ENCODE measurements at places on chromosomes 11 and 22.

GRCh38 chr11:9028581-9028980 lies 24.8 kb upstream of the NRIP3 start:
- DNase-seq: no peak

- peak; percentile 87 for DNase-seq
These were observed 9.7 kb upstream of the AHNAK start for GRCh38 chr11:62556108-62556874.

DNA sequence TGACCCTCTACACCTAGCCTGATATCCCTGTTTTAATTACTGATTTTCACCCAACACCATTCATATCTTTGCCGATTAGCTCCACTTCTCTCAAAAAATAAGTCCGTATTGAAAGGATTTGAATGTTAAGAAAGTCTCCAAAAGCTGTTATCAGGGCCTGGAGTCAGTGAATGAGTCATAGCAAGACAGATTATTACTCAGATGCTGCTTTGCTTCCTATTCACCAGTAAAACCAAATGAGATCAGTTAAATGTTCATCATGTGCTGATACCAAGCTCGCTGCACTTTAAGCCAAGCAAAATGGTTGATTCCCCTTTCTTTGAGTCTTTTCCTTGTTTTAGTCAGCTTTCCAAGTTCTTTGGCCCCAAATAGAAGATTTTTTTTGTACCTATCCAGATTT lies 228.4 kb downstream of the FAT3 start:
- DNase-seq: no peak

GRCh38 chr11:100152766-100153165 lies 534.3 kb upstream of the ARHGAP42 start:
- DNase-seq: no peak

- no peak for DNase-seq
These were observed 42.9 kb upstream of the PRR5 start for GRCh38 chr22:44659140-44659539.

GRCh38 chr11:12694183-12694531 lies 19.9 kb downstream of the TEAD1 start:
- no peak for DNase-seq

- DNase-seq: no peak
These were observed 4.9 kb upstream of the SLCO2B1 start for GRCh38 chr11:75145972-75146519.

GRCh38 chr11:95780544-95780943 lies 9.0 kb downstream of the FAM76B start:
- DNase-seq: no peak

DNA sequence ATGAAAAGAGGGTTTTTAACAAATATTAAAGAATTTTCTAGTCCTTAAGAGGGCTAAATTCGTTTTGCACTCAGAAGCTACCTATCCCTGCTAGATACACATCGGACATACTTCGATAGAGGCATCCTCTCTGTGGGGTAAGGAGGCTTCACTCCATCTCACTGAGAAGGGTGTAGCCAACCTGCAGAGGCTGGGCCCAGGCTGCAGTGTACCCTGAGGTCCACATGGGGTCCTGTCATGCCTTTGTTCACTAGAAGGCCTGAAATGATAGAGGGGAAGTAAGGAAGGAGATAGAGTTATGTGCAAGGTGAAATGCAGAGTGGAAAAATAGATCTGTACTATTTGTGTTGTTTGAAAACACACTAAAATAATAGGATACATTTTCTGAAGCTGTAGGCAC lies 45.6 kb downstream of the IGSF9B start:
- DNase-seq: no peak

DNA sequence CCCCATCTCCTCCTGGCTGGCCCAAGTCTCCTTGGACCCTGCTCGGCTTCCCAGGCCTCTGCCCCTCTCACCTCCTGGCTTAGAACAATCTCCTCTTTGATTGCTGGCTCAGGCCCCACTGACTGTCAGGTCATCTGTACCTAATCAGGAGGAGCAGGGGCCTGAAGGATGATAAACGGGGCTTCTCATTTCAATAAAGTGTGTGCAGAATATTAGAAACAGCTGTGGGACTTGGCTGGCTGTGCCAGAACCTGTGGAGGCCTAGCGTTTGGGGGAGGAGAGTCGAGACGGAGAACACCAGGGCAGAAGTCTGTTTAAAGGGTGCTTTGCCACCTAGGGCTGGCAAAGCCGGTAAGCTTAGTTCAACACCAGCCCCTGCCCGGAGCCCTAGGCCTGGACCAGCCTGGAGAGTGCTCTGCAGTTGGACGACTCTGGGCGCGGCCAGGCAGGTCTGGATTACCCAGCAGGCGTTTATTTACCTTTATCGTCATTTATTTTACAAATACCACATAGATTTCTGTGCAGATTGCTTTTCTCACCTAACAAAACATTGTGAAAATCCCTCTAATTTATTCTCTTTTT lies 10.1 kb upstream of the VSIG10L2 start:
- DNase-seq: no peak

GRCh38 chr22:35410663-35411034 lies 10.7 kb downstream of the MCM5 start:
- DNase-seq: no peak

DNA sequence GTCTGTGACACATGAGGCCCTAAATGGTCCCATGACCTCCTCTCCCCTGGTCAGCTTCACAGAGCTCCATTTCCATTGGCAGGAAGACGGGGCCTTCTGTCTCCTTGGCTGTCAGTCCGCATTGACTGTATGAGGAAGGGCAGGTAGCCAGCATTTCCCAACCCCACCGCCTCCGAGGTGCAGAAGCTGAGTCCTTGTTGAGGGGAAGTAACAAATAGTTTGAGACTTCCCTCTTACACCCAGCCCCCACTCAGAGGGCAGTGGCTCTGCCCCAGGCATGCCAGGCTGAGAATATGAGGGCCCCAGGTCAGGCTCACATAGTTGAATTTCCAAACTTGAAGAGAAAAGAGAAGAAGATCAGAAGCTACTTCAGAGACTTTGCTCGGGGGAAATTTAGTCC lies 611.1 kb downstream of the BRD1 start:
- DNase-seq: no peak

GRCh38 chr11:65809496-65809895 lies 22.6 kb downstream of the OVOL1 start:
- no peak for DNase-seq

DNA sequence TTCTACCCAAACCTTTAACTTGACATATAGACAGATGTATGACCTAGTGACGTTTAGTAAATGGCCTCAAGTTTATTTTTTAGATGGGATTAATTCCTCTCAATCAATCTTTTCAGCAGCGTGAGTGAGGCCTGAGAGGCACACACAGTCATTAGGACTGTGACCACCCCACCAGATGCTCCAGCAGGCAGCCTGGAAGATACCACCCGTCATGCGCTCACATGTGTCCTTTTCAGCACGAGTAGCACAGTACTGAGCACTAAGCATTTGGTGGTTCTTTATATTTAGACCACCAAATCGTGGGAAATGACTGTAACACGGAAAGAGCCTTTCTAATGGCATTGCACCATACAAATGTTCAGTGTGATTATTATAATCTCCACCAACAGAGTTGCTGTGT lies 354.6 kb upstream of the DDI1 start:
- no peak for DNase-seq

GRCh38 chr11:43810929-43811596 lies 69.6 kb upstream of the ALKBH3 start:
- DNase-seq: no peak

GRCh38 chr11:2759228-2760195 lies 59.7 kb upstream of the KCNQ1OT1 start:
- peak; percentile 17 for DNase-seq

- no peak for DNase-seq
These were observed 26.6 kb downstream of the SC5D start for GRCh38 chr11:121318848-121319834.

DNA sequence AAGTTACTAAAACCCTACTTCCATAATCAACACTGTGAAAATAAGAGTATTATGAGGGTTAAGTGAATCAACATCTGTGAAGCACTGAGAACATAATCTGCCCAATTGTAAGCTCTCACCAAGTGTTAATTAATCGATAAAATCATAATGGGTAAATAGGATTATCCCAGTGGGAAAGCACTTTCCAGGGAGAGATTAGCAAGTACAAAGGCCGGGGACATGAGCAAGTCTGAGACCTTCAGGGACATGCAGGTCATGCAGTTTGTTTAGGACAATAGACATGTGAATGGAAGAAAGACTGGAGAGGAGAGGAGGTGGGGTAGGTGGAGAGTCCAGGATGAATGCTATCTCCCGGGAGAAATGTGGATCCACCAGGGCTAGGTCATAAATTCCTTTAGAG lies 57.8 kb upstream of the FIBIN start:
- no peak for DNase-seq

- no peak for DNase-seq
These were observed 50.5 kb upstream of the SHISAL1 start for GRCh38 chr22:44363013-44363979.

- no peak for DNase-seq
These were observed 8.8 kb upstream of the RPL3 start for GRCh38 chr22:39327995-39328754.

DNA sequence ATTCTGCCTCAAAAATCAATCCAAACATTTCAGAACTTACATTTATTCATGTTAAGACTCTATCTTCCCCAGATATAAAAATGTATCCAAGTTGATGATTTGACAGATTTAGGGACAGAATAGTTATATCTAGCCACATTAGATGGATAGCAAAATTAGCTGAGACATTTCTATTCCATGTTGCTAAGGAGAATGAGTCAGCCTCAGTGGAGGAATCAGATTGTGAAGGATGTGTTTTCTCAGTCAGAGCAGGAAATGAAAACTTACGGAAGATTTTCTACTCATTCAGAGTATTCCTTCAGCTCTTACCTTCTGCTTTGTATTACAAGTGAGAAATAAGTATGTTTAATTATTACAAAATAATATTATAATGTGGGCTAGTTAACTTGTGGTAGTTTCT lies 556.3 kb upstream of the ANO3 start:
- DNase-seq: no peak

DNA sequence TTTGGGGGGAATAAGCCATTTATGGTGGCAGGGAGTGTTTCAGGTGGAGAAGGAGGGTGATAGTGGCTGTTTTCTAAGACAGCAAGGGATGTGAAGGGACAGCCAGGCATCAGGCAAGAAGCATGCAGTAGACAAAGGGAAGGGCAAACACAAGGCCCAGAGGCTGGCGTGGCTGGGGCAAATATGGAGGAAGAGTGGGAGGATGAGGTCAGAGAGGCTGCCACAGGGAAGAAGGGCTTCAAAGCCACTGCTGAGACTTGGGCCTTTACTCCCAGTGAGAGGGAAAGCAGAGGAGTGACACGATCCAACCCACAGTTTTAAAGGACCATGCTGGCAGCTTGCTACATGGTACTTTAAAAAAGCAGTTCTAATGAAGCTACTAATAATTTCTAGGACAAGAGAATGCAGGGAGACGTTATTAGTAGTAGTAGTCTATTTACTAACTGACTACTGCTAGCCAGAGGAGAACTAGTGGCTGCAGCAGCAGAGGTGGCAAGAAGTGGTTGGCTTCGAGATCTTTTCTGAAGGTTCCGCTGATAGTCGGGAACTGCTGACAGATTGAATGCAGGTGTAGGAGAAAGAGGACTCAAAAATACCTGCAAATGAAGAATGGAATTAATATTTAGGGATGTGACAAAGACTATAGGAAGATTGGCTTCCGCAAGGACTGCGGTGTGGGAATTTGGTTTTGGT lies 13.7 kb downstream of the KMT5B start:
- no peak for DNase-seq

DNA sequence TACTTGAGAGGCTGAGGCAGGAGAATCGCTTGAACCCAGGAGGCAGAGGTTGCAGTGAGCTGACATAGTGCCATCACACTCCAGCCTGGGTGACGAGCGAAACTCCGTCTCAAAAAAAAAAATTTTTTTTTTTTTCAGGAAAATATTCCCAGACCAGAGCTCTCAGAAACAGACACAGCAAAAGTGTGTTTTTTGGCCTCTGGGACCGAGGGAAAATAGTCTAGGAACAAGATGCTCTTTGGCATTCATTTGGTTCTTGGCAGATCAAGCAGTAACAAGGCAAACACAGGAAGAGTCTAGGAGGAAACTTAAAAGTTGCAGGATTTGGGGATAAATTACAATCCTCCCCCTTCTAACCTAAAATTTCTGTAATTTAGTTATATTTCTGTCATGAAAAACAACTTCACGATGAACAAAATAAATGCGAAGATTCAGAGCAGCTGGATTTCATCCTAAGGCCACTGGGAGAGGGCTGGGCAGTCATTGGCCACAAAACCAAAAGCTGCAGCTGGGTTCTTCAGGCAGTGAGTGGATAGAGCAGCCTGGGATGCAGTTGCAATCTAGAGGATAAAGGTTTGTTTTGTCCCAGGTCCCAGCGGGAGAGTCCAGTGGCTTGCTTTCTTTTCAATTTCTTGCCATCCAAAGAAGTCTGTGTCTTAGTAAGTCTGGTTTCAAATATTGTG lies 19.7 kb downstream of the ATG16L2 start:
- DNase-seq: no peak

DNA sequence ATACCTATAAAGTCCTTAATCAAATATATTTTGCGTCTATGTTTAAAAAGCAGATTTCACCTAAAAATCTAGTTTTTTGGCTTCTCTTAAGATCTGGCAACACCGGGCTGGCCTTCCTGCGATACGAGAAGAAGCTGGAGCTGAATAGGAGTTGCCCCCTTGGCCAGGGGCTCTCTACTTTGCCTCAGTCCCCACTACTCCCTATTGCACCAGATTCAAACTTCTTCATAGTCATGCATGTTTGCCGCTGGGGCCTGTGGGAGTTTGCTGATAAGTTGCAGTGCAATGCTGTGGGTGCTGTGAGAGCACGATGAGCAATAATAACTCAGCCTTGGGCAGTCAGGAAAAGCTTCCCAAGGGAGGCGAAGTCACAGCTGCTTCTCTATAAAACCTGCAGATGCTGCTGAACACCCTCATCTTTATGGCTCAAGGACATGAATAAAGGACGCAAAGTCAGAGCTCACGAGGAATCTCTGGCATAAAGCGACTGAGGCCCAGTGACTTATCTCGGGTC lies 15.2 kb upstream of the EIF3D start:
- DNase-seq: no peak

GRCh38 chr11:1055109-1055703 lies 18.7 kb upstream of the MUC6 start:
- peak; percentile 8 for DNase-seq

GRCh38 chr11:43830928-43831440 lies 49.6 kb upstream of the ALKBH3 start:
- DNase-seq: no peak

DNA sequence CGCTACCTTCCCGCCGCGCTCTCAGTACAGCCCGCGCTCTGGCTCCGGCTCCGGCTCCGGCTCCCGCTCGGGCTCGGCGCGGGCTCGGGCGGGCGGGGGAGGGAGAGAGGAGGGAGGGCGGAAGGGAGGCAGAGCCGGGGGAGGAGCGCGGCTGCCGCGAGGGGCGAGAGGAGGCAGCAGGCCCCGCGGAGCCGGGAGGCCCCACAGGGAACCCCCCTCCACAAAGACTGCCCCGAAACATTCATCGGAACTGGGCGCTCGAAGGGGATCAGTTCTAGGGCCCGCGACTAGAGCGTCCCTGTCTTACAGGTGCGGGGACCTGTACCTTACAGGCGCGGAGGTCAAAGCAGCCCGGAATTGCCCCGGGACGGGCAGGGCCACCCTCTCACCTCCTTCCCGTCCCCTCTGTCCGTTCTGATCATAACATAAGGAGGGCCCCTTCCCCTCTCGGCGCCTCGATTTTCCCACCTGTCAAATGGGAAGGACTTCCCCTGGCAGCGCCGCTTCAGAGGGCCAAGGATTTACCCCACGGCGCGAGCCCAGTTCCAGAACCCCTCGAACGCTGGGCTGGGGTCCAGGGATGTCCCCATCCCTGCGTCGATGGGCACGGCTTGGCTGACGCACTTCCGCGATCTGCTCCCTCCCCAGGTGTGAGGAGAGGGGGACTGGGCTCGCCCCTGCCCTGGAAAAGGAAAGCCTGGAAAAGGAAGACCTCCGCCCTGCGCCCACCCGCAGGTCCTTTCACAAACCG lies at the start of gene SHISA8:
SHISA8 (minus strand) TSS at position 40 of the 751 bp plus-strand sequence. CDS start 407 bp downstream, outside the sequence.
- DNase-seq: peak; percentile 73
